ENCODE measurements at places on chromosomes 7 and 10.

DNA sequence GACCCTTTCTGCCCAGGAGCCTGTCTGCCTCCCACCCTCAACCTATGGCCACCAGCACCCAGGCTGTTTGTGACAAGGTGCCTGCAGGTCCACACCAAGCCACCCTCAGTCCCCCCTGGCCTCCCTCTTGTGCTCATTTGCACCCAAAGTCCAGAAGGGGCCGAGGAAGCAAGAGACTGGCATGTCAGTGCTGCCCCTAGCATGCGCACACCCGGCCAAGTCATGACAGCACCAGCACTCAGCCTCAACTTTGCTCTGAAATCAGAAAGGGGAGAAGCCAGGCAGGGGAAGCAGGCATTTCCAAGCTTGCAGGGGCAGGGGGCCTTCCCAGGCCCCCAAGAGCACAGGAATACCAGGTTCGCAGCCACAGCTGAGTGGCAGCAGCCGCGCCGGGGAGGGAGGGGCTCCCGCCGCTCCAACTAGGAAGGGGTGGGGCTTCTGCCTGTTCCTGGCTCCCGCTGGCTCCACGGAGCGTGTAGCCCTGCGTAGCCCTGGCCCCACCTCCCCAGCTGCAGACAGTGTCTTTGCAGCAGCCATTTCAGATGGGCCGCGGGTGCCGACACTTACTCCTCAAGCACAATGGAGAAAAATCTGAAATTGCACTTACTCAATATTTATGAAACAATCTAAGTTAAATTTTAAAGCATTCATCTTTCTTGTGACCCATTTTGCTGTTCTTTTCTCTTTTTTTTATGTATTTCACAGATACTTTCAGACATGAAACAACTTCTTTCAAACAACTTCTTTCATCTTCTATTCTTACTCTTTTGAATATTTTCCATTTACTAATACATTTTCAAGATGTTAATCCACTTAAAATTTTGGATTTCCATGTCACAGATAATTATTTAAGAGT is 54.9 kb upstream of the ABCB5 start:
- DNase-seq: no peak

GRCh38 chr7:74269757-74270277 is 15.6 kb upstream of the RFC2 start:
- no peak for DNase-seq

- DNase-seq: no peak
Measured at GRCh38 chr10:118007773-118008172, 39.0 kb downstream of the RAB11FIP2 start.

- no peak for DNase-seq
Measured at GRCh38 chr7:27104341-27105058, 2.0 kb upstream of the HOXA2 start.

DNA sequence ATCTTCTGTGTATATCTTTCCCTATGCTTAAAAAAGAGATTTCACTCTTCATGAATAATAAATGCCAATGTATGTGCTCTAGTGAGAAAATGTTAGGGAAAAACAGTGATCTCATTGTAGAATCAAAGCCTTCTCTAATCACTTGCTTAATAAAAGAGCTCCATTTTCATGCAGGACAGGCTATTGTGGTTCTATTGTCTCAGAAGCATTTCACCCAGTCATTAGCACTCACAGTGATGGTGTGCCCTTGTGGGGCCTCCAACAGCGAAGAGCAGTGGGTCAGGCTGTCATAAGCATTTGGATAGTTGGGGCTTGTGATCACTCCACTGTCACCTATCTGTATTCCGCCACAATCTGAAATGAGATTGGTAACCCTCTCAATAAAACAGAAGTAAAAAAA is 83.9 kb upstream of the RSU1 start:
- no peak for DNase-seq

GRCh38 chr7:134954197-134955082 is 31.9 kb upstream of the AGBL3 start:
- DNase-seq: no peak

GRCh38 chr10:53903756-53904155 is 897.3 kb downstream of the PCDH15 start:
- DNase-seq: no peak

GRCh38 chr10:114548662-114549061 is 109.4 kb downstream of the ABLIM1 start:
- DNase-seq: no peak

GRCh38 chr10:11081408-11081807 is 63.7 kb downstream of the CELF2 start:
- no peak for DNase-seq

GRCh38 chr7:22113041-22113440 is 167.3 kb upstream of the CDCA7L start:
- no peak for DNase-seq

DNA sequence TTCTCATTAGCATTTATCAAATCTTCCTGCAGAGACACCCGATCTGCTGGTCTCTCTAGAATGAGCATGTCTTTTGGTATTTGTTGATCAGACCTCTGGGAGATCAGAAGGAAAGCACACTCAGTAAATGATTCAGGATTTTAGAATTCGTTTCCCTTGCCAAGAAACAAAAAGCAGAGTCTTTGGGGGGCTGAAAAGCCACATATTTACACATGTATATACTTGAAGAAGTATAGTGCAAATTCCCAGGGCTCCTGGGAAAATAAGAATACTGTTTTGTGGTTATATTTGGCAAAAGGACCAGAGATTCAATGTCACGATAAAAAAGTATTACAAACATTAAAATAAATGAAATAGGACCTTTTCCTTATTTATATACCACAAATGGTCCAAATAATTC is 100.2 kb downstream of the AGMO start:
- no peak for DNase-seq

DNA sequence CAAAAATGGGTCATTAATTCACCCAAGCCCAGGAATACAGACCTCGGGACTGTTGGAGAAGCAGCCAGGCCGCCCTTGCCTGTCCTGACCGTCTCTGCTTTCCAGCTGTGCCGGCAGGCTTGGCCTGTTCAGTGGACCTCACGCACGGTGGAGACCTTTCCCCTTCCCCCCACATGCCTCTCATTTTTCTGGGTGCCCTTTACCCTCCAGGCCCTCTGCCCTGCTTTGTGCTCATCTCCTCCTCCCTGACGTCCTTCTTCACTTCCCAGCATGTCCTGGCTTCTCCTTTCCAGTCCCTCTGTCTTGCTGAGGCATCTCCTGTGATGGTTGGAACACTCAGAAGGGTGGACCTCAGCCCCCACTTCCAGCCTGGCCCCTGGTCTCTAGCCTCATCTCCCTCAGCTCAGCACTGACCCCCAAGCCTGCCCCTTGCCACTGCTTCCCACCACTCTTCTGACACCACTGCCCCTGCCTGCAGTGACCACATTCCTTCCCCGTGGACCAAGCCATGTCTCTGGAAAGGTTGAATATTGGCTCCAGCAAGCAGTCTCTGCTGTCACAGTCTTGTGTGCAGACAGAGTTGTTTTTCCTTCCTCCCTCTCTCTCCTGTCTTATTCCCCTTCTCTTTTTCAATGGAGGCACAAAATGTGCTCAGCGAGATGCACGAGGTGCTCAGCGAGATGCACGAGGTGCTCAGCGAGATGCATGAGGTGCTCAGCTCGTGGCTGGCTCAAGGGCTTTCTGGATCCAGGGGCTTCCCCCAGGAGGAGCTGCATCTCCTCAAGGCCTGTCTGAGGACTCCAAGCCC is 14.9 kb downstream of the BAG3 start:
- DNase-seq: no peak

GRCh38 chr7:120797026-120797645 is 60.8 kb downstream of the TSPAN12 start:
- no peak for DNase-seq

- no peak for DNase-seq
Measured at GRCh38 chr10:78212060-78212785, 178.6 kb downstream of the RPS24 start.

DNA sequence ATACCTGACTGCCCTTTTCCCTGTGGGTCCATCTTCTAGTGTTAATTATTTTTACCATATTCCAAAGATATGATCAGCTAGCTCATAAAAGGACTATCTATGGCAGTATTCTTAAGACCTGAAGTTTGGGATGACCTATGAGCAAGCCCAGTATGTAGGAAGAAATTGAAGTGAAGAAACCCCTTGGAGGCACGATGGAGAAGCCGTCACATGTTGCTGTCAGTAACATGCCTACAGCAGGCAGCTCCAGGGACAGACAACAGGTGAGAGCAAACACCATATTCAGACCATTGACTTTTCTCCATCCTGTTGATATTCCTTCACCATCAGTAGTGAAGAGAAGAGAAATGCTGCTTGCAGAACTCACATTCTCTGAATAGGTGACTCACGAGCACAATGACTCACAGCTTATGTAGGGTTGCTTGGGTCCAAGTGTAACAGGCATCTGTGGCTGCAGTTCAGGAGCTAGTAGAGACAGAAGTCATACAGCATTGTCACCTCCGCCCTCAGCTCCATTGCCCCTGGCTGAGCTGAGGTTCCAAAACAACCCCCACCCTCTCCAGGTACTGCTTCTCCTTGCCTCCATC is 8.4 kb upstream of the LYZL2 start:
- DNase-seq: no peak

DNA sequence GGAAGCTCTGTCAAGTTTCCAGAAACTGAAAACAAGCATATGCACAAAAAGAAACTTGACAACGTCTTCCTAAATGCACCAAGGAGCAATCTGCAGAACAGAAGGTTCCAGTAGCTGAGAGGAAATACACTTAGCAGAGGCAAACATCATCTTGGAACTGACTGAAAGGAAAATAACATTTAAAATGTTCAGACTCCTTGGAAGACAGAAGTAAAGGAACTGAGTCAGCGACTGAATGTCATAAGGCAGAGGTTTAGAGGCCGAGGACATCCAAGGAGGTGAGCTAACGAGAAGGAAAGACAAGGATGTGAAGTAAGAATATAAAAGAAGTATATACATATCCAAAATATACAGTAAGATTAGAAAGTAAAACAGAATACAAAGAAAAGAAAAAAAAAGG is 24.1 kb downstream of the SEMA3D start:
- no peak for DNase-seq

- no peak for DNase-seq
Measured at GRCh38 chr7:99000904-99001465, 122.7 kb downstream of the TRRAP start.

DNA sequence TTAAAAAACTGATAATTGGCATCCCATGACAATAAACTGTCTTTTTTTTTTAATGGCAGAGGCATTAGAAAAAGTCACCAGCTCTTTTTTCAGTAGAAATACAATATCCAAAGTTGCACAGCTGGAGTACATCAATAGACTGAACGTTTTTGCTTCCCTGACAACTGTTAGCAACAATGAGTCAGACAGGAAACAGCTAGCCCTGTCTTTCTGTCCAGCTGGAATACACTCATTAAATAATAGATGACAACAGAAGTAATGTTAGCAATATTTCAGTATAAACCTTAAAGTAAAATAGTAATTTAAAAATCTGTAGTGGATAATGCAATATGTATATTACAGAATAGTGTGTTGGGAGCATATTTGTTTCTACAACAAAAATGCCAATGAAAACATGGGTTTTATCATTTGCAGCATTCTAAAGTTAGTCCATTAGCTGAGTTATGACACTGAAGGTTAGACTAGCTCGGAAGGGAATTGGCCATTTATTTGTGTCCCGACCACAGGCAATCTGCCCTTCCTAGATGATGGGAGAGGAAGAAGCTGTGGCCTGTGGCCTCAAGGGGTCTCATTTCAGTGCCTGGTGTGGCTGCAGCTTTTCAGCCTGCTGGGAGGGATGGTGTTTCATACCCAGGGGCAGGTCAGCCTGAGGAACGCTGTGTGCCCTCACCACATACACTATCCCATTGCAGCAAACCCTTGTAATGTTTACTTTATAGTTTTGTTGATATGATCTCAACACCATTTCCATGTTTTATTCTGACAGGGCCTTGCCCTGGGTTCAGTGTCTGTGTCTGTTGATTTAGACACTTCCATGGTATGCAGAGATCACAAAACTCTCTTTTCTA is 173.3 kb downstream of the SLC16A9 start:
- no peak for DNase-seq

DNA sequence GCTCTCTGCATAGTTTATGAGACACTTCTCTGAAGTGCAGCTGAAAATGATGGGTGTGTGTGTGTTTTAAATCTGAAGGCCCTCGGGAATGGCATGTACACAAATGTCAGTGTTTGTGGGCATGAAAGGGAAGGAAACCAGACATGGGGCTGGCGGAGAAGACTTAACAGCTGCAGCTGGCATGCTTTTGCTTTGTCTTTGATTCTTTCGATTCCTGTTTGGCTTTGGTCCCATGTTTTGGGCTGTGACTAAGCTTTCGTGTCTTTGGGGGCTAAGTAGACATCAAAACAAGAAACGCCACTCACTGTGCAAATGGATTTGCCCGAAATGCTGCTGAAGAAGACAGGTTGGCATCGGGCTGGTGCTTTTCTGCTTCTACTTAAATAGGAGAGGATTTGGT is 179.3 kb downstream of the PFKFB3 start:
- peak; percentile 89 for DNase-seq

- DNase-seq: no peak
Measured at GRCh38 chr10:117216028-117216427, 18.7 kb downstream of the KCNK18 start.

DNA sequence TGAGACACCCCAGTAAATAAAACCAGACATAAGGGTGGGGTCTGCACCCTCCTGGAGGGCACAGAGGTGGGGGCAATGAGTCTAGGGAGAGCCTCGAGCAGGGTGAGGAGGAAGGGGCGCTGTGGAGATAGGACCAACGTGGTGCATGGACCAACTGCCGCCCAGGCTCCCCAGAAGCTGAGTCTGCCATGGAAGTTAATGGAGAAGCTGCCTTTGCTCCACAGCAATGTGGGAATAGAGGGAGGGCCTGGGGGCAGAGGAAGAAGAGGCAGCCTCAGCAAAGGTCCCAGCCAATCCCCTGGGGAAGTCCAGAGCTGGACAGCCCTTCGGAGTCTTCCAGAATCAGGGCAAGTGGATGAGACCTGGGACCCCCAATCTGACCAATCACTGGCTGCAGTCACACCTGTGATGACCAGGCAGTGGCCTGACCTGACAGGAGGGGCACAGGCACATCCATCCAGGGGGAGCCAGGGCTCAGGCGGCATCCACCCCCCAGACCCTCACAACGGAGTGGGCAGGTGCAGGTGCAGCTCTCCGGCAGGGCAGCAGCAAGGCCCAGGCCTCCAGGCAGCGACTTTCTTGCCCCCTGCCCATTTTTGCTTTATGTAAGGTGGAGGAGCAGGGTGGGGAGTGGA is 242.2 kb upstream of the PPP2R2D start:
- no peak for DNase-seq

DNA sequence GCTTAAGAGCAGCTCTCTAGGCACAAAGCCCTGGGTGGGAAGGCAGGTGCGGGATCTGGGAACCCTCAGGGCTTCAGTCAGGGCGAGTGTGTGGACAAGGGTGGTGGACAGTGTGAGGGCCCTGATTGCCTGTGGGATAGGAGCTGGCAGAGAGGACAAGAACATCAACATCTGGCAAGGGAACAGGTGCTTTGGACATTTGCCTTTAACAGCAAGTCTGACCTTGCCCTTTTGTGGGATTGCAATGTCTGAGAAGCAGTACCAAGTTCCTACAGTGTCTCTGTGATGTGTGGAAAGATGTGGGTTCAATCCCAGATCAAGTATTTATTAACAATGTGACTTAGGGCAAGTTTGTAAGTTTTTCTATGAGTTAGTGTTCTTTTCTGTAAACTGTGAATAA is 46.7 kb downstream of the TFAM start:
- DNase-seq: no peak
